T follicular helper cell (primary cell): ENCODE measurements at places on chromosomes 1 and 21.

GRCh38 chr1:33060579-33061083, 20.3 kb upstream of the AZIN2 start:
- DNase-seq, result no peak

GRCh38 chr1:8025671-8026144, 401 bp downstream of the ERRFI1 start:
- no peak for DNase-seq

DNA sequence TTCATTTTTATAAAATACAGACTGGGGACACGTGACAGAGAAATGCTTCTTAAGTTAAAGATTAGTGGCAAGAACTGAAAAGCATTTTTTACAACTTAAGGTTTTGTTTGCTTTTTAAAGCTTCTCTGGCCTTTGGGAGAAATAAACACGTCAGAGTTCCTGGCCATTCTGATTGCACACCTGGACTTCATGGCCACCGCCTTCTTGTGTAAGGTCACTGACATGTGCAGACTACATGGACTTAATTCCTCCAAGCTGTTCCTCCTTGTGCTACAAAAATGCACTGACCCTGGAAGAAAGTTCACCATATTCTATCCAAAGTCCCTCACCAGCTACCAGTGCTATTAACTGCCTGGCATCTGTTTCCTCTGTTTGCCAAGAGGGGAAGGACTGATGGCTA, 56.1 kb downstream of the GADD45A start:
- no peak for DNase-seq

GRCh38 chr1:18629659-18630510, 761 bp upstream of the PAX7 start:
- DNase-seq, result no peak

GRCh38 chr1:207676153-207676552, 31.2 kb downstream of the CR1L start:
- no peak for DNase-seq

DNA sequence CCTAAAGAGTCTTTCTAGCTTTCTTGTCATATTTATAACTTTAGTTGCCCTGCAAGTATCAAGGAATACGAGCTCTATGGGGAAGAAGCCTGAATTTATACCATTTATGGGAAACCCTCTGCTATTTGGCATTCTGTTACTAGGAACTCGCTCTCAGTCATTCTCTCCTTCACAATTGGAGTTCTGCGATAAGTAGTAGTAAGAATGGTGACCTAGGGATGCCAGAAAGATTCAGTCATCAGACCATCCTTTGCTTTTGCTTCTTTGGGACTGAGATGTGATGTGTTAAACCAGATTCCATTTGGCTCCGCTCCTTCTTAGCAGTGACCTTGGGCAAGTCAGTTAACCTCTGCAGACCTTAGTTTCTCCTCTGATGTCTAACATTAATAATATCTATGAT, 256.5 kb downstream of the FGGY start:
- no peak for DNase-seq

- no peak for DNase-seq
These were observed 72.7 kb upstream of the NBPF4 start for GRCh38 chr1:108316545-108316944.
